ENCODE measurements at places on chromosomes 2 and 18.
A peak's percentile ranks its signal among the peaks of the same experiment; 100 is the strongest.

- DNase-seq, result no peak
These were observed 23.3 kb downstream of the PLEK start for GRCh38 chr2:68388358-68388757.

DNA sequence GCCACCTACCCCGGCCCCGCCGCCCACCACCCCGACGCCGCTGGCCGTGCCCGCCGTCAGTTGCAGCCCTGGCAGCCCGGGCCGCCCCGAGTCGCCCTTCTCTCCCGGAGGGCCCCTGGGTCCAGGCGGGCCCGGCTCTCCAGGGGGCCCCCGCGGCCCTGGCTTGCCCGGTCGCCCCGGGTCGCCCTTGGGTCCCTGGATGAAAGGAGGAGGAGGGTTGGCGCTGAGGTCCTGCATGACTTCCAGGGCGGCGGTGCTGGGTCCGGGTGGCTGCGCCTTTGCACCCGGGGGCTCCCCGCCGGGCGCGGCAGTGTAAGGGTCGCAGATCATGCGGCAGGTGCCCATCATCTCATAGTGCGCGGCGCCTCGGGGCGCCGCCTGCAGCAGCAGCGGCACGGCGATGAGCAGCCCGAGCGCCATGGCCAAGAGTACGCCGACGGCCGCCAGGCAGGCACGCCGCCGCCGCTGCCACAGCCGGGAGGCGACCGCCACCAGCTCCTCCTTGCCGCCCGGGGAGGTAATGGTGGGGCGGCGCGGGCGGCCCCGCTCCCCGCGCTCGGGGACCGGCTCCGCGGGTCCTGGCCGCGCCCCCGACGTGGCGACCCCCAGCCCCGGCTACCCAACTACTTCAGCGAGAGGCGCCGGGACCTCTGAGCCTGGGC lies 570 bp downstream of the C1QL2 start:
- no peak for DNase-seq

GRCh38 chr2:105575499-105576025 lies 169.2 kb upstream of the NCK2 start:
- no peak for DNase-seq

- peak; percentile 29 for DNase-seq
These were observed 50.6 kb downstream of the TRAF3IP1 start for GRCh38 chr2:238370823-238371372.

- no peak for DNase-seq
These were observed 71.6 kb downstream of the NDUFA10 start for GRCh38 chr2:239953418-239954061.

GRCh38 chr18:42925036-42925435 lies 190.4 kb downstream of the RIT2 start:
- DNase-seq, result no peak
